ENCODE measurements at places on chromosomes 6 and 20.

DNA sequence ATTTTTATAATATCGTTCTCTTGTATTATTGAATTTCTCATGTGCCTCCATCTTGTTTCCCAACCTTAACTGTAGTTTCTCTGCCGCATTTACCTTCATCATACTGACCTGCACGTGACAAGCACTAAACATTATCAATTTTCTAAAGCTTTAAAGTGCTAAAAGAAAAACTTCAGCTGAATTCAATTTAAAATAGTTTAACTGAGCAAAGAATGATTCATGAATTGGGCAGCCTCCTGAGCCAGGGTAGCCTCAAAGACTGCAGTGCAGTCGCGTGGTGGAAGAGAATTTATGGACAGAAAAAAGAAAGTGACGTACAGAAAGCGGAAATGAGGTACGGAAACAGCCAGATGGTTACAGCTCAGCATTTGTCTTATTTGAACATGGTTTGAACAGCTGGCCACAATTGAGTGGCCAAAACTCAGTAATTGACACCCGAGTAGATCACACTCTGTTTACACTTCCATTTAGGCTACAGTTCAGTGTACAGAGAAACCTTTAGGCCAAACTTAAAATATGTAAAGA is 4.2 kb upstream of the ZDHHC14 start:
- no peak for DNase-seq

- peak; percentile 58 for DNase-seq
Observed at GRCh38 chr20:63442100-63442493, 30.4 kb downstream of the KCNQ2 start.

- DNase-seq = no peak
Observed at GRCh38 chr6:165647041-165647440, 16.0 kb downstream of the PDE10A start.

DNA sequence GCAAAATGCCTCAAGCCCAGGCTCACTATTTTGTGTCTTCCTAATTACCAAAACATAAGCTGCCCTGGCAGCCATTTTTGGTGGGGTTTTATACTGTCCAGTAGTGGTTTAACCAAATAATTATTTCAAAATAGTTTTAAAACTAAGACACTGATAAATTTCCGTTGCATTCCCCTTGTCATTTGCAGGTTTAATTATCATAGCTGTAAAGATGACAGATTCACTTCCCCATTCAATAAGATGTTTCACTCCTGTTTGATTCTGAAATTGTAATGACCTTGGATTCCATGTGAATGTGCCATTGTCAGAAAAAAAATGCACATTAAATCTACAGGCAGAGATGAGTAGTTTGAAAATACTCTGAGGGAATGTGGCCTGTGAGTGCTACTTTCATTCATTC is 172.0 kb downstream of the COL9A1 start:
- no peak for DNase-seq

- DNase-seq = no peak
Observed at GRCh38 chr20:50690650-50691572, at the start of gene RIPOR3. Gene RIPOR3 (minus strand): TSS chr20:50691542. CDS start chr20:50691128, 414 bp downstream.

- DNase-seq = peak; percentile 85
Observed at GRCh38 chr20:33370291-33370690, 31.0 kb downstream of the CDK5RAP1 start.
